ENCODE measurements at places on chromosomes 12 and 14. TPM values are rescaled to one million over a fixed set of nuclear protein-coding genes. Genes with fewer than 3 reads are reported as not detected.
A peak's percentile ranks its signal among the peaks of the same experiment; 100 is the strongest.

The PRB2 gene
- not detected for total RNA-seq

The CLEC1B gene
- not detected for total RNA-seq

The INSM2 gene
- not detected for total RNA-seq

The ADAM20 gene
- total RNA-seq: 1.2 TPM

The PPP1R1A gene
- 25.2 TPM for total RNA-seq

- DNase-seq: no peak
- no peaks in the 10 kb centered on the region for H3K4me1 ChIP-seq
- no peaks in the 10 kb centered on the region for H3K36me3 ChIP-seq
- H3K27ac ChIP-seq: no peak overlapping the region
Measured at GRCh38 chr14:50117456-50117855, 1.1 kb upstream of the VCPKMT start.

GRCh38 chr12:52901715-52902541 lies 2.9 kb downstream of the KRT8 start:
- no peak overlapping the region for H3K4me3 ChIP-seq
- H3K4me1 ChIP-seq: peaks cover 2% of the 10 kb centered on the region
- no peaks in the 10 kb centered on the region for H3K36me3 ChIP-seq
- DNase-seq: no peak
- no peak overlapping the region for H3K27ac ChIP-seq

GRCh38 chr12:82723093-82723492 lies 36.4 kb downstream of the TMTC2 start:
- no peak for DNase-seq
- no peaks in the 10 kb centered on the region for H3K27me3 ChIP-seq
- H3K4me3 ChIP-seq: no peak overlapping the region

- no peak overlapping the region for H3K4me3 ChIP-seq
- H3K4me1 ChIP-seq: no peaks in the 10 kb centered on the region
- no peak overlapping the region for H3K27ac ChIP-seq
- DNase-seq: no peak
Measured at GRCh38 chr14:22315336-22315735, 273.7 kb downstream of the DAD1 start.

DNA sequence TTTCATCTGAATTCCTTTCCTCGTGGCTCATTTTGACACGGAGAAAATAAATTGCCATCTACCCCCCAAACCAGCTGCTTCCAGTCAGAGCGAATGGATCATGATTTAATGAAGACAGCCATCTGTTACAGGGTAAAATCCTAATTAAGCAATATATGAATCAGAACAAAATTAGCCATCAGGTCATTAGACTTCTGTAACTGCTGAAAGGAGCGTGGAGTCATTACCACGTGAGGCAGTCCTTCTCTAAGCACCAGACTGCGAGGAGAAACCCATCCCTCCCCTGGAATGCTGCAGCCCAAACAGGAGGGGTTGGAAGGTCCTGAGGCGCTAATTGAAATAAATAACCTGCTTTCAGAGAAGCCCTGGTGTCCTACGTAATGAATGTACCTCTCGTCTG lies 51.1 kb upstream of the TCL1A start:
- H3K36me3 ChIP-seq: no peaks in the 10 kb centered on the region
- DNase-seq: no peak
- H3K27ac ChIP-seq: no peak overlapping the region

DNA sequence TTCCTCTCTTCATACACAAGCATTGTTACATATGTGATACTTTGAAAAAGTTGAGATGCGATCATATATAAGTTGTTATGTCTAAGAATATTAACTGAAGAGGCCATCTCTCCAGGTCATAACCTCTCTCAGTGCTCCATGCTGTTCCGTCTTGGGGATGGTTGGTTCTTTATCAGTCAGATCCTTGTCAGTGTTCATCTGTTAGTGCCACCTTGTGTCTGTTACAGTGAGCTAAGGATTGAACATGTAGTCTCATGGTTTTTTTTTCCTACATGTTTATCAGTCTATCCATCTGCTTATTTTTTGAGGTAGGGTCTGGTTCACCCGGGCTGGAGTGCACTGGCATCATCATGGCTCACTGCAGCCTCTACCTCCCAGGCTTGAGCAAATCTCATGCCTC lies 30.5 kb downstream of the EP400 start:
- peaks cover 1% of the 10 kb centered on the region for H3K4me1 ChIP-seq
- no peak for DNase-seq
- no peak overlapping the region for H3K27ac ChIP-seq
- no peaks in the 10 kb centered on the region for H3K27me3 ChIP-seq

- H3K36me3 ChIP-seq: no peaks in the 10 kb centered on the region
- no peaks in the 10 kb centered on the region for H3K27me3 ChIP-seq
- DNase-seq: no peak
- no peak overlapping the region for H3K27ac ChIP-seq
Measured at GRCh38 chr12:116670859-116671258, 67.0 kb downstream of the SPRING1 start.

DNA sequence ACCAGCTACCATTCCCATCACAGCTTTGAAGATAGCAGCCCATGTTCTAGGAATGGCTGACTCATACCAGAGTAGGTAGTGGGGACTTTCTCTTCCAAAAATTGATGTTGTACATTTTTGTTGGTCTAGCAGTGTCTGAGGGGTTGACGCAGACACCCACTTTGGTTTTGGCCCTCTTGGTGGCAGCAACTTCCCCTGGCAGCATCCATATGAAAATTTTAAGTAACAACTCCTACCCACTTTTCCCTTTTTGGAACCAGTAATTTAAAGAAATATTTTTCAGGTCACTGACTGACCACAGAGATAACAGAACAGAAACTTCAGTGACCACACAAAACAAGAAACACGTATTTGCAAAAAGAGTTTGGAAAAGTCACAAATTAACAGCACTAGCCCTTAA lies 162.0 kb upstream of the TMCC3 start:
- H3K36me3 ChIP-seq: no peaks in the 10 kb centered on the region
- peaks cover 2% of the 10 kb centered on the region for H3K4me1 ChIP-seq
- DNase-seq: no peak

DNA sequence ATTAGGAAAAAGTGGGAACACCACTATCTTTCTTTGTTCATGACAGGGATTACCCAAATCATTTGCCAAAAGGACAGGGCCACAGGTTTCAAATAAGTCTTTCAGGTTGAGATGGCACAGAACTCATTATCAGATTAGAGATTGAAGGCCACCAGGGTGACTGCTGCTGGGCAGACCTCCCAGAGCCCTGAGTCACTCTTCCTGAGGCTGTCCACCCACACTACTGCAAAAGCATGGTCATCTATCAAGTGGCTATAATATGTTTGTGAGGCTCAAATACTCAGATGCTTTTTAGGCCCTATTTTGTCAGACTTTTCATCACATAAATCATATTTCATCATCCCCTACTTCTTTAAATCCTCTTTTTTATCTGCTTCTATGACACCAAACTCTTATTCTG lies 155.3 kb upstream of the CCDC196 start:
- DNase-seq: no peak
- no peak overlapping the region for H3K4me3 ChIP-seq
- H3K27ac ChIP-seq: no peak overlapping the region
- no peaks in the 10 kb centered on the region for H3K36me3 ChIP-seq
- H3K27me3 ChIP-seq: no peaks in the 10 kb centered on the region
- no peaks in the 10 kb centered on the region for H3K4me1 ChIP-seq

- H3K27ac ChIP-seq: no peak overlapping the region
- no peaks in the 10 kb centered on the region for H3K27me3 ChIP-seq
- no peaks in the 10 kb centered on the region for H3K36me3 ChIP-seq
- no peak overlapping the region for H3K4me3 ChIP-seq
- H3K4me1 ChIP-seq: peaks cover 9% of the 10 kb centered on the region
Measured at GRCh38 chr14:21229821-21230220, 39.4 kb downstream of the HNRNPC start.

DNA sequence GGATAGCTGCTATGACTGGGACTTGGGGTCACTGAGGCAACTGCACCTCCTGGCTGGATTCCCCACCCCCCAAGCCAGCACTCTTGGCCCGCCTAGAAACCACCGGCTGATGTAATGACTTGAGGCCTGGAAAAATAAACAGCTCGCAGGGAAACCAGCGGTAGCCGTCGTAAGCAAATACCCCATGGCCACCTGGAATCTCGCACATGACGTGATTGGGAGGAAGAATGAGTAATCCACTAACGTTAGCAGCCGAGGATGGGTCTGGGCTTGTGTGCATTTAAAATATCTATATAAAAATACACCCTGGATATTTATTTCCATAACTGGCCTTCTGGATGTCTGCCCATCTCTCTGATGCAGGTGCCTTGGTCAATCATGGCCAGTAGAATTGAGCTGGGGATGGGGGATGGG lies 120.1 kb downstream of the SMOC1 start:
- DNase-seq: no peak
- no peaks in the 10 kb centered on the region for H3K27me3 ChIP-seq
- H3K27ac ChIP-seq: no peak overlapping the region
- no peaks in the 10 kb centered on the region for H3K4me1 ChIP-seq
- H3K4me3 ChIP-seq: no peak overlapping the region

DNA sequence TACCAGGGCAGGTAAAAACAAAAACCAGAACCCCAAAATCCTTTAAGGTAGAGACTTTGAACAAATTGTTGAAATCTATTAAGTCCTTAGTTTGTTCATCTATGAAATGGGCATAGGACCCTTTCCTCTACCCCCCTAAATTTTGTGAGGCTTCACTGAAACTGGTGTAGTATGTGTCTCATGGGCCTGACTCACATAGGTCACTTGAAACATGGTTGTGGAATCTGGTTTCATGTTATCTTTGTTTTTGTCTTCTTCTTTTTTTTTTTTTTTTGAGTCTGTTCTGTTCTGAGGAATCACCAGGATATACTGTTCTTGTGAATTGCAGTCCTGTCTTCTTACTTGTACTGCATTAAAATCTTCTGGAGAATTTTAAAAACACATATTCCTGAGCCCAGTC lies 202.2 kb downstream of the KTN1 start:
- H3K4me3 ChIP-seq: no peak overlapping the region
- no peaks in the 10 kb centered on the region for H3K27me3 ChIP-seq
- no peak overlapping the region for H3K27ac ChIP-seq
- H3K4me1 ChIP-seq: no peaks in the 10 kb centered on the region
- no peaks in the 10 kb centered on the region for H3K36me3 ChIP-seq

DNA sequence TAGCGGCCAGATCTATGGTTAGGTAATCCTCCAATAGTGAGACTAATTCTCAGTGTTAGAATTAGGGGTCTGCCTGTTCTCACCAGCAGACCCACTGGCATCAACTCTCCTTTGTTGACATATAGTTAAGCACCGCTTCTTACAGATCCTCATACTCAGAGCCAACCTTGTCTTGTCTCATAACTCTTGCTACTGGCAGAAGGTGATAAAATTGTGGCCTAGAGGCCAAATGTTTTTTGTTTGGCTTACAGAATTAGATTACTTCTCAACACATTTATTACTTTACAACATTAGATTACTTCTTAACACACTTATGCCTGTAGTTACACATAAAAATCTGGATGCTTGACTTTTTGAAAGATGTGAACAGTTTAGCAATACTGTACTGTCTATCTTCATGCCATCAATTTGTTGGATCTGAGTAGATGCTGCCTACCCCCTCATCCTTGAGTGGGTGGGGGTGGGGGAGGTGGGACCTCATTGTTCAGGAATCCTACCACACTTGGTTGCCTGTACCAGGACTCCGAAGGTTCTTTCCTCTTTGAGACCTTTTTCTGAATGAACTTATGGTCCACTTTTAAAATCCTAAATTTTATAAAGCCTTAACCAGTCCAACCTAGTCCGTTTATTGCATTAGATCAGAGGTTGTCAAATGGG lies 7.0 kb downstream of the MTHFD1 start:
- H3K27me3 ChIP-seq: no peaks in the 10 kb centered on the region
- H3K36me3 ChIP-seq: no peaks in the 10 kb centered on the region

GRCh38 chr14:92340931-92341330 lies 18.0 kb downstream of the SLC24A4 start:
- no peak overlapping the region for H3K4me3 ChIP-seq
- H3K27ac ChIP-seq: no peak overlapping the region
- H3K36me3 ChIP-seq: no peaks in the 10 kb centered on the region
- H3K4me1 ChIP-seq: no peaks in the 10 kb centered on the region

DNA sequence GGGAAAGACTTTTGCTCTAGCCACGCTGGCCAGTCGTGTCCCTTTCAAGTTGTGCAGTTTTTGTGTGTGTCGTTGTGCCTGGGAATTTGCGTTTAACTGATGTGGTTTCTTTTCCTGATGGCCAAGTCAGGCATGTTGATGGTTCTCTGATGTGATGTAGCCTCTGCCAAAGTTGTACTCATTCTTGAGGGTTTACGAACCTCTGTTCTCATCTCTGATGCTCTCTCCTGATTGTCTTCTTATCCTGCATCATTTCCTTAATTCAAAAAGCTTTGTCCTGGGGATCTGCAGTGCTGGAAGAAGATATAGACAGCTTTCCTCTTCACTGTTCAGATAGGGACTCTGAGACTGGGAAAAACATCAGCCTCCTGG lies 25.4 kb downstream of the CD9 start:
- peak overlapping the region; percentile 59 for H3K27ac ChIP-seq
- H3K27me3 ChIP-seq: no peaks in the 10 kb centered on the region
- no peak for DNase-seq
- H3K4me3 ChIP-seq: no peak overlapping the region

DNA sequence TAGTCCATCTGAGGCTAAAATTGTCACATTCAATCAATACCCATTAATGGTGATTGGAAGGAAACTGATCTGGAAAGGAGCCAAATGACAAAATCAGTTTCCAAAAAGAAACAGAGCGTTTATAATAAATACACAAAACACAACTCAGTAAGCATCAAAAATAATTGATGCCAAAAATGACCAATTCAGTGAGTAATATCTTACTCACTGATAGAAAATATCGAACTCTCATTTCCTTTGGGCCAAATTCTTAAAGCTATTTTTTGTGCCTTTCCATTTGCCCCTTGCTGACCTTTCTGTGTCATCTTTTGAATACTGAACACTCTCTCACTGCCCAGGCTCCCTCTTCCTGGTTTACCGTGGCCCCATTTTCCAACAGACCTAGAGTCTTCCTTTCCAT lies 22.5 kb upstream of the ATP2B1 start:
- H3K36me3 ChIP-seq: no peaks in the 10 kb centered on the region
- H3K4me3 ChIP-seq: no peak overlapping the region
- no peak for DNase-seq
- no peaks in the 10 kb centered on the region for H3K27me3 ChIP-seq

DNA sequence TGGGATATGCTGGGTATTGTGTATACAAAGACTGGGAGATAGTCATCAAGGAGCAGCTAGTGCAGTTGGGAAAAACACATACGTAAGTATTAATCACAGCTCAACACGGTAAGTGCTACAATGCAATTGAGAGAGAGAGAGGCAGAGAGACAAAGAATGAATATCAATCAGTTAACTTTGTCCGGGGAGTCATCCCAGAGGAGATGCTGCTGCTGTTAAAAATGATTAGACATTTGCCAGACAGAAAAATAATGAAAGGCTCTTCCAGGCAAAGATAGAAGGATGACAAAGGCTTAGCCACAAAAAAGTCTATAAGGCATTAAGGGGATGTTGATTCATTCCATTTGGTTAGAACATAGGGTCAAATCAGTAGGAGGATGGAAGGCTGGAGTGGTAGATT lies 45.1 kb downstream of the AKAP6 start:
- DNase-seq: no peak
- H3K27ac ChIP-seq: no peak overlapping the region
- H3K27me3 ChIP-seq: no peaks in the 10 kb centered on the region
- H3K36me3 ChIP-seq: no peaks in the 10 kb centered on the region
- H3K4me3 ChIP-seq: no peak overlapping the region
- no peaks in the 10 kb centered on the region for H3K4me1 ChIP-seq

All from ovary (tissue), 10 donors.